Caco-2 (cell line): ENCODE measurements at places on chromosomes 2 and 18. TPM values are rescaled to one million over a fixed set of nuclear protein-coding genes. Genes with fewer than 3 reads are reported as not detected.

GCG gene
- not detected in 2 replicates for total RNA-seq

HOXD11 gene
- not detected in 2 replicates for total RNA-seq

SH3BP4 gene
- 29.1 and 29.9 TPM in 2 replicates for total RNA-seq

PECR gene
- 29.1 and 42.0 TPM in 2 replicates for total RNA-seq

IGFBP2 gene
- total RNA-seq = 6.6 and 6.7 TPM in 2 replicates

XIRP2 gene
- not detected in 2 replicates for total RNA-seq

SRD5A2 gene
- total RNA-seq = not detected in 2 replicates

VWC2L gene
- not detected in 2 replicates for total RNA-seq

IL1RL1 gene
- not detected in 2 replicates for total RNA-seq

KCNG3 gene
- total RNA-seq = 1.0 and 1.1 TPM in 2 replicates

UGT1A7 gene
- total RNA-seq = 0.18 and 0.63 TPM in 2 replicates

HTR2B gene
- total RNA-seq = not detected in 2 replicates

NRP2 gene
- 95.6 and 96.9 TPM in 2 replicates for total RNA-seq
